ENCODE measurements at places on chromosomes 7 and 10.
A peak's percentile ranks its signal among the peaks of the same experiment; 100 is the strongest.

- peak; percentile 99 for DNase-seq
Measured at GRCh38 chr7:101882595-101883564, 65.5 kb downstream of the CUX1 start.

GRCh38 chr7:45525057-45525456, 49.1 kb upstream of the ADCY1 start:
- no peak for DNase-seq

DNA sequence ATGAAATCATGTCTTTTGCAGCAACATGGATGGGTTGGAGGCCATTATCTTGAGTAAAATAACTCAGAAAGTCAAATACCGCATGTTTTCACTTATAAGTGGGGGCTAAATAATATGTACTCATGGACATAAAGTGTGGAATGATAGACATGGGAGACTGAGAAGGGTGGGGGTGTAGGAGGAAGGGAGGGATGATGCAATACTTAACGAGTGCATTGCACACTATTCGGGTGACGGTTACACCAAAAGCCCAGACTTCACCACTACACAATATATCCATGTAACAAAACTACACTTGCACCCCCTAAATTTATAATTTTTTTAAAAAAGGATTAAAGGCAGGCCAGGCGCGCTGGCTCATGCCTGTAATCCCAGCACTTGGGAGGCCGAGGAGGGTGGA, 13.6 kb downstream of the LGI1 start:
- DNase-seq: no peak

DNA sequence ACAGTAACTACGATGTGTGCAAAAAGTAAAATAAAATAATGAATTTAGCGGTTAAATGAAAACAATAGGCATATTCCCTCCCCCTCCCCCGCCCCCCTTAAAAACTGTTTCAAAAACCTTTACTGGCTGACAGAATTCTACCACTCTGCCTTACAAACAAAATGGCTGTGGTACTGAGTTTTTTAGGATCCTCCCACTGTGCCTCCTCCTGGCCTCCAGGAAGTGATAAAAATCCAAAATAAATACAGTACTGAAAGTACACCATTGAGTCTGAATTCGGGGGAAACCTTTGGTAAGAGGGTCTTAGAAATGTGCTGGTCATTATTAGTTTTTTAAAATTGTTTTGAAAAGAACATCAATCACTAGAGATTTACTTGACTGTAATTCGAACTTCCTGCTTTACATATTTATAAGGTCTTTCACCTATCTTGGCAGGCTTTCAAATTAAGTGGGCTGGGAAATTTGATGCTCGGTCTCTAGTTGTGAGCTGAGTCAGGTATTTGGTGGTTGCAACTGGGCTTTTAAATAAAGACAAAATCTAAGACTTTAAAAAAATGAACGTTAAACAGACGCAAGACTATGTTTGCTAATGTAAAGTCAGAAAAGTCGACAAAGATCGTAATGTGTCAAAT, 32.5 kb upstream of the EPC1 start:
- no peak for DNase-seq

- DNase-seq: no peak
Measured at GRCh38 chr7:2734751-2735571, 47.0 kb downstream of the AMZ1 start.

- DNase-seq: no peak
Measured at GRCh38 chr7:107922886-107923285, 31.9 kb downstream of the DLD start.

- DNase-seq: peak; percentile 58
Measured at GRCh38 chr7:94368371-94368791, 26.3 kb upstream of the COL1A2 start.

DNA sequence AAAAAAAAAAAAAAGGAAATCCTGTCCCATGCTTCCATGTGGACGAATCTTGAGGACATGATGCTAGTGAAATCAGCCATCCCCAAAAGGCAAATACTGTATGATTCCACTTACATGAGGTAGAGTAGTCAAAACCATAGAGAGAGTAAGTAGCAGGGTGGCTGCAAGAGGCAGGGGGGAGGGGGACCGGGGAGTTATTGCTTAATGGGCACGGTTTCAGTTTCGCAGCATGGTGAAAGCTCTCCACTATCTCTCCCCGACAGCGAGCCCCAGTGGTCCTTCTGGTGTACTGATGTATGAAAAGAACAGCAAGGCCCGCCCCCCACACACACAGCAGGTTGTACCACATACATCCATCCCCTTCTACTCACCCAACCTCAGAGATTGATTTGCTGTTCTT, 32.8 kb downstream of the NOD1 start:
- DNase-seq: no peak

GRCh38 chr10:129320340-129320739, 146.7 kb upstream of the MGMT start:
- no peak for DNase-seq

DNA sequence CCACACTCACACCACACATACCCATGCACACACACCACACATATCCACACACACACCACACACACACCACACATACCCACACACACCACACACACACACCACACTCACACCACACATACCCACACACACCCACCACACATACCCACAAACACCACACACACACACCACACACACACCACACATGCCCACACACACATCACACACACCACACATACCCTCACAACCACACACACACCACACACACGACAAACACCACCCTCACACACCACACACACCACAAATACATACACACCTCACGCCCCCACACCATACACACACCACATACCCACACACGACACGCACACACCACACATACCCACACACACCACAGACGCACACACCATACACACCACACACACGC, 119.7 kb downstream of the PON1 start:
- DNase-seq: no peak

- no peak for DNase-seq
Measured at GRCh38 chr10:128073890-128074289, 52.3 kb downstream of the MKI67 start.

GRCh38 chr10:128095027-128095752, 31.0 kb downstream of the MKI67 start:
- no peak for DNase-seq

GRCh38 chr10:126110489-126111180, 214.3 kb downstream of the FANK1 start:
- DNase-seq: no peak

GRCh38 chr7:127980901-127981300, 50.3 kb downstream of the LRRC4 start:
- no peak for DNase-seq

GRCh38 chr10:78971094-78971682, 97.6 kb upstream of the ZMIZ1 start:
- DNase-seq: no peak

DNA sequence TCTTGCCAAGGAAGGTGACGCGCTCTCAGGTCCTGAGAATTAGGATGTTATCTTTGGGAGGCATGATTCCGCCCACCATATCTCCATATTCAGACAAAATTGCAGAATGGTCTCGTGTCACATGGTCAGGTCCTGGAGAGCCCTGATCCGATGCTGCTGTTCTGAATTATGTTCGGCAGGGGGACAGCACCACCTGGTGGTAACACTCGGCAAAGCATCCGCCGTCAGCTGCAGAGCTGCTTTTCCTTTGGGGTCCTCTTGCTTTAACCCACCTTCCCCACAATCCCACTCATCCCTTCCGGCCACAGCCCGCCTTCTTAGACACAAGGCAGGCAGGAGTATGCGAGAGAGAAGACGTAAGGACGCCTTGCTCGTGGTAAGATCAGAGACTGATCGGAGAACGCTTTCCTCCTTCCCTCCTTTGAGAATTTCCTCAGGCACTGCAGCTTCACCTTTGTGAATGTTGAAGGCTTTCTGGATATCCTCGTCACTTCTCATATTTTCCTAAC, 327.8 kb upstream of the C7orf33 start:
- DNase-seq: no peak

DNA sequence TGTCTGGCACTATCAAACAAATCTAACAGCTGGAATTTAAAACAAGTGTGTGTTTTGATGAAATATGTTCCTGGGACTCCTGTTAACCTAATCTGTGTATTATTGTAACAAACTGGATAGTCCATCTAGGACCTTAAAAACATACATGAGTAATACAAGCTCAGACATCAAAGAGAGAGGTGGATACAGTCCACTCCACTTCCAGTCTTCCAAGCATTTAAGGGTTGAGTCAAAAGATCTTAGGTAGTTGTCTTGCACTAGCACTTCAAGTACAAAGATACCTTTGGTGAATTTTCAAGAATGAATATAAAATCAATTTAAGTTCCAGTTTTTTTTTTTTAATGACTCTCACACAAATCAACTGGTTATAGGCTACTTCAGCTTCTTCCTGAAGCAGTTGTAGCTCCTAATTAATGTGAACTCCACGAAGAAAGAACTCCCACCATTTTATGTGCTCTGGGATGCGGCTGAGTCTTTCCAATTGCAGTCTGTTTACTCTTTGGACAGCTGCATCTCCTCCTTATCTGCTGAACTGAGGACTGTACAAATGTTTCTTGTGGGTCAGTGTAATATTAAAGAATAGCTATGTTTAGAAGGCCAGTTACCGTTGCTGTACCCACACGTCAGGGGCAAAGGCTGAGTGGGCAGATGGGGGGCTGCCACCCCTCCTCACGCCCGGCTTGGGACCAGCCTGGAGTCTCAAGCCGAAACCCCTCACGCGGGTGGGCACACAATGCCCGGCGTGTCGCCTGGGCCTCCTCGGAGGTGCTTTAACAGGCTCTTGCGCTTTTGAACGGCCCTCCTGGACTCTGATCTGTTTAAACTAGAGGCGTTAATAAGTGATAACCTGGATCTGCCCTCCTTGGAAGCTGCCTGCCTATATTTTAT, 2.9 kb upstream of the IGF2BP3 start:
- no peak for DNase-seq

DNA sequence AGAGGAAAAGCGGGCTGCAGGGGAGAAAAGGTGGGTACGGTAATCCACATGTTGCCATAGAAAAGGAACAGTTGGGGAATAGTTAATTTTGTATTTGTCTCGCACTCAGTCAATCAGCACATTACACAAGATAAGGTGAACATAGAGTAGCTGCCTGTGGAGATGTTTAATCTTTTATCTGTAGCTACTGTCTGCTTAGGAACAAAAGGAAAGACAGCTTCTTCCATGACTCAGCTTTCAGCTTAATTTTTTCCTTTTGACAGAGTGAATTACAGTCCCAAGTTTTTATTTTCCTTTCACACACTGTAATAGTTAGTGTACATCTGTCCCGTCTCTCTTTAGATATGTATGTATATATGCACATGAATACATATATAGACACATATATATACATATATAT, 39.3 kb upstream of the PODXL start:
- DNase-seq: no peak

DNA sequence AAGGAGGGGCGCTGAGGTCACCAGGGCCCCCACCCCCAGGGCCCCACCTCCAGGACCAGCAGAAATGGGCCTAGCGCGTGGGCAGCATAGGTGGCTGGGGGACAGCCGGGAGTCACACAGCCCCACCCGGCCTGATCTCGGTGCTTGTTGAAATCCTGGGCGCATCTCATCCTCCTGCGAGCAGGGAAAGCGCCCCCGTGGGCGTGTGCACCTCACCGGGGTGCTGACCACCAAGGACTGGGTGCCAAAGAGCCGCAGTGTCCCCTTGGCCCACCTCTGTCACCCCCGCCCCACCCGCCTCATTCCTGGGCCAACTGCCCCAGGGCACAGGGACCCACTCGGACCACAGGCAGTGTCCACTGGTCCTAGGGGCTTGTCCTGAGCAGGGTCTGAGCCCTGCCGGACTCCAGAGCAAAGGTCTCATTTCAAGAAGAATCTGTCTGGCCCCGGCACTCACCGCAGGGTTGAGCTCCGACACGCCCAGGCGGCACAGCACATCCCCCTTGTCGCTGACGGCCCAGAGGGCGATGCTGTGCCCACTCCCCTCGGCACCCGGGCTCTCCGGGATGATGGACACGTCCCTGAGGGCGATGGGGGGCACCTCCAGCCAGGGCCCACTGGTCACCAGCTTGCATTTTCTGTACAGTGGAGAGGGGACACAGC, 11.4 kb downstream of the BHLHA15 start:
- no peak for DNase-seq

DNA sequence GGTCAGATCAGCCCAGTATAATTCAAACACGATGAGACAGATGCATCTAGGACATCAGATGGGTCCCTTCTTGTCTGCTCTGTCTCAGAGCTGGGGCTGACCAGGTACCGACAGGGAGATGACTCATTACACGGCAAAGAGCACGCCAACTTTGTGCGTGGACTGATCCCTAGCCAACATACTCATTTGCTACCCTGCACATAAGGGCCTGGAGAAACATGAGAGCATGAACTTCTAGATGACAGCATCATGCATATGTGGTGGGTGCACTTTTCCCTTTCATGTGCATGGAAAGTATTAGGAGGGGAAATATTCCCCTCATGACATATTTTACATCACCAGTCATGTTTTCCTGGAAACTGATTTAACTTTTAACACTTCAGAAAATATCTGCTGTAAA, 35.1 kb upstream of the NPVF start:
- no peak for DNase-seq

GRCh38 chr7:14858410-14858809, 44.1 kb downstream of the DGKB start:
- no peak for DNase-seq

- DNase-seq: no peak
Measured at GRCh38 chr10:11320809-11321520, 290.5 kb downstream of the USP6NL start.

DNA sequence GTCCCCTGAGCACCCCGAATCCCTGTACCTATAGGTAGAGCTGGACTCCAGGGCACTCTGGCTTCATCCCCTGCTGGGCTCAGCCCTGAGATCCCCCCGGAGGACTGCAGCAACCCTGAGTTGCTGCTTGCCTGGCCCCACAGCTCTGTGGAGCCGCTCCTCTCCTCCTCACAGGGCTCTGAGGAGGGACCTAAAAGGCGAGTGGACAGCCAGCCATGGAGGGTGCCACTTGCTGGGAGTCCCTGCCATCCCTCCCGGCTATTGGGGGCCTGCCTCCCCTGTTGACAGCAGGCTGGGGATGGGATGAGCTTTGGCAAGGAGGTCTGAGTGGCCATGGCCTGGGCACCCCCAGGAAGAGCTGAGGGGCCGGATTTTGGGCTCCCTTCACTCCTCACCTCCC, 28.0 kb upstream of the RASGEF1A start:
- DNase-seq: no peak

DNA sequence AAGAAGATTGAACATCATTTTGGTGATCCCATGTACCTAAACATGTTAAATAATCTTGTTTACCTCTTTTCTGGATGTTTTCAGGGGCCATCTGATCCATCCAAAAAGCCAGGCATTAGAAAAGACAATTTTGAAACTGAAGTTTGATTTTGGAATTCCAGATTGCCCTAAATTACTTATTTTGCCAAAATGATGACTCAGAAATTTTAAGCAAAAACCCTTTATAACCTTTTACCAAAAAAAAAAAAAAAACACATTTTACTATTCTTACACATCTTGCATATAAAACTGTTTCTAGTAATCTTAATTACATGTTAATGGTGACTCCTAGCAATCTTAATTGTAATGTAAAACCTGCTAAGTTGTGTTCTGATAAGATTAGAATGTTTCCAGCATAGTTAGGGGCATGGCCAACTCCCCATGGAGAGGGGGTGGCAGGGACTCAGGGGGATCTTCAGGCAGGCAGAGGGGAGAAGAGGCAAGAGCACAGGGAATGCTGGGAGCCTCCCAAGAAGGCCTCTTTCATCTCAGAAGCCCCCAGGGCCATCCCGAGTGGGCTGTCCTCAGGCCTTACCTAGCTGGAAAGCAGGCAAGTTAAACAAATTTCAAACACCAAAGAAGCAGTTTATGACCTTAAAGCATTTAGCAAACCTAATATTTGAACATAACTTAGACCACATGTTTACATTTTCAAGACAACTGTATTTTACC, 25.8 kb upstream of the AKR1C3 start:
- no peak for DNase-seq
